A673 (cell line): ENCODE measurements at places on chromosomes 1 and 21.

DNA sequence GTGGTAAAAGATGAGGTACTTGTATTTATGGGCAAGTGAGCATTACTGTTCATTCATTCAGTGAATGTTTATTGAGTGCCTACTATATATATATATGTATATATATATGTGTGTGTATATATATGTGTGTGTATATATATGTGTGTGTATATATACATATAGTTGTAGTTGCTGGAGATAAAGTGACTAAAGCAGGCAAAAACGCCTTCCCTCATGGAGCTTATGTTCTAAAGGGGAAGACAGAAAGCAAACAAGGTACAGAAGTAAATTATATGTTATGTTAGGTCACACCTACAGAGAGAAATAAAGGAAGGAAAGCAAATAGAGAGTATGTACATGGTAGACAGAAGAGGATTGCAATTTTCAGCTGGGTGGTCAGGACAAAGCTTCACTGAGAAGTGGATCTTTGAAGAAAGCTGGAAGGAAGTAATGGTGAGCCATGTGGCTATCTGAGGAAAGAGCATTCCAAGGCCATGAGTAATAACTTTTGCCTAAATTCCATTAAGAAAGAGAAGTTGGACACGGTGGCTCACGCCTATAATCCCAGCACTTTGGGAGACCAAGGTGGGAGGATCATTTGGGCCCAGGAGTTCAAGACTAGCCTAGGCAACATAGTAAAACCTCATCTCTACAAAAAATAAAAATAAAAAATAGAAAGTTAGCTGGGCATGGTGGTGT lies 33.5 kb upstream of the KLF17 start:
- no peaks in the 10 kb centered on the region for H3K36me3 ChIP-seq
- H3K4me3 ChIP-seq: no peak overlapping the region
- no peaks in the 10 kb centered on the region for H3K4me1 ChIP-seq
- peaks cover 3% of the 10 kb centered on the region for H3K27me3 ChIP-seq
- DNase-seq: peak; percentile 14

- peak; percentile 65 for DNase-seq
- no peaks in the 10 kb centered on the region for H3K4me1 ChIP-seq
- H3K27me3 ChIP-seq: no peaks in the 10 kb centered on the region
These were observed 39.4 kb downstream of the ZP4 start for GRCh38 chr1:237851210-237851845.

- no peaks in the 10 kb centered on the region for H3K27me3 ChIP-seq
- no peak overlapping the region for H3K27ac ChIP-seq
- DNase-seq: no peak
- no peaks in the 10 kb centered on the region for H3K36me3 ChIP-seq
These were observed 9.9 kb upstream of the CLSTN1 start for GRCh38 chr1:9833632-9834031.

DNA sequence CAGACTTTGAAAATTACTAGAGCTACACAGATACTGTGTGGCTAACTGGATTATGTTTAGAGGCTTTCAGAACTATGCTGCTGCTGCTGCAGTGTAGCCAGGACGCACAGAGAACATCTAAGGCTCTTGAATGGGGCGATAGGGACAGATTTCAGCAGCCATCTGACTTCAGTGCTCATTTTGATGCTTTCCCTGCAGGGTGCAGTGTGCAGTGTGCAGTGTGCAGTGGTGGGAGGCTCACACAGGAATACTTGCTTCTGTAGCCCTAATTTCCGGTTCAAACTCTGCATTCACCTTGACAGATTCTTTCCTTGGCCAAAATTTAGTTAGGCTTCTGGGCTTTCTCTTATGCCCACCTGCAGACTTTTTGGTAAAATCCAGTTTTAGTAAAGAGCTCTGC lies 7.7 kb downstream of the METTL18 start:
- H3K4me1 ChIP-seq: no peaks in the 10 kb centered on the region
- H3K27me3 ChIP-seq: peaks cover 22% of the 10 kb centered on the region
- DNase-seq: no peak
- H3K27ac ChIP-seq: no peak overlapping the region
- H3K4me3 ChIP-seq: no peak overlapping the region
- H3K36me3 ChIP-seq: no peaks in the 10 kb centered on the region

DNA sequence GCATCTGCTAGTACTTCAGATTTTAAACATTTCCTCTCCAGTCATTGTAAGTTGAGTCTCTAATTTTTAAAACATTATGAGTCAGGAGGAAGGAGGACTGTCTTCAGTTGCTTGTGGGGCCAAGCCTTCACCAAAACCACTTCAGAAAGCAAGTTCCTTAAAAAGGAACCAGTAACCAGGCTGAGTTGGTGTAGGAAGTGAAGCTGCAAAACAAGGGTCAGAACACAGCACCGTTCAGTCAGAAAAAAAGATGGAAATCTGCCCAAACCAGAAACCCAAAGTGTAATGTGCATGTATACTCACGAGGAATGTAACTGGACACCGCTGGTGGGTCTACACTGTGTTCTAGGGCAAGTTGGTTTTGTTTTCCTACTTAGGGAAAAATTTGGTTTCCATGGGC lies 402.1 kb downstream of the SETD4 start:
- no peak overlapping the region for H3K27ac ChIP-seq
- H3K36me3 ChIP-seq: no peaks in the 10 kb centered on the region
- peaks cover 7% of the 10 kb centered on the region for H3K27me3 ChIP-seq
- no peaks in the 10 kb centered on the region for H3K4me1 ChIP-seq

GRCh38 chr1:228804173-228804572 lies 68.9 kb downstream of the RHOU start:
- no peaks in the 10 kb centered on the region for H3K4me1 ChIP-seq
- no peaks in the 10 kb centered on the region for H3K27me3 ChIP-seq
- DNase-seq: no peak
- no peak overlapping the region for H3K4me3 ChIP-seq
- no peaks in the 10 kb centered on the region for H3K36me3 ChIP-seq

DNA sequence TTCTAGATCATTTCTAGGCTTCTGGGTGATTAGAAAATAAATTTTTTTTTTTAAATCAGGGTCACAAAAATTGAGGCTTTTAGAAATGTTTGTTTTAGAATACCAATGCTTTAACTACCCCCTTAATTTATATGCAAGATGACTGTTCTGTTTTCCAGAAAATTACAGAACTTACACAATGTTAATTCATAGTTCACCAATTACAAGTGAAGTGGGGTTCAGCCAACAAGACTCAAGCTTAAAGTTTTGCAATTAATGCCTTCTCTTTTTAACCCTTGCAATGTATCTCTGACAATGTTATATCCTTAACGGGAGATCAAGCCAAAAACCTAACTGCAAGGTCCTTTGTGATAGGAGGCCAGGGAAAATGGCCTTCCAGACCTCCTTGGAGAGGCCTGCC lies 5.6 kb downstream of the PRELP start:
- DNase-seq: no peak
- H3K36me3 ChIP-seq: no peaks in the 10 kb centered on the region
- H3K27ac ChIP-seq: no peak overlapping the region
- H3K4me3 ChIP-seq: no peak overlapping the region
- H3K27me3 ChIP-seq: no peaks in the 10 kb centered on the region

- H3K36me3 ChIP-seq: no peaks in the 10 kb centered on the region
- peak overlapping the region; percentile 90 for H3K4me3 ChIP-seq
- H3K27me3 ChIP-seq: peaks cover 21% of the 10 kb centered on the region
- peak overlapping the region; percentile 92 for H3K27ac ChIP-seq
- H3K4me1 ChIP-seq: peaks cover 11% of the 10 kb centered on the region
- peak; percentile 67 for DNase-seq
These were observed 738 bp upstream of the CDC42BPA start for GRCh38 chr1:227318853-227319607.

DNA sequence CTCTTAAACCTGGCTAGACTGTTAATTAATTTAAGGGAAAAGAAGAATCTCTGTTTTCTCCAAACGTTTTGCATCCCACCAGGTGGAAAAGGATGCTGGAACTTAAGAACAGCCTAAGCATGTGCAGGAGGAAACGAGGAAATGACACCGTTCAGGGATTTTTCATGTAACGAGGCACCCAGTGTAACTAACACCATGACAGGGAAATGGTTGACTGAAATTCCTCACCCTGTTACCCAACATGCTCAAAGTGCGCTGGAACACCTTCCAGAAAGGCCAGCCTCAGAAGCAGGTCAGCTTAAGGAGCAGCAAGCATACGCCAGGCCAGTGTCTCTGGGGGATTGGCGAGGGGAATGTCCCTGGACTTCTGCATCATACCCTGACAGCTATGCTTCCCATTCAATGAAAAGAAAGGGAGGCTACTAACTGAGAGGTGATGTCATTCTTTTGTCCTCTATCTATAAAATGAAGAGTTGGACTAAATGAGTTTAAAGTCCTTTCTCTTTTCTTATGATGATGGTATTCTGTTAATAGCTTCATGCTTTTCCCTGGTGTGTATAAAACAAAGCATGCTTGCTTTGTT lies 21.6 kb downstream of the TNN start:
- DNase-seq: no peak
- H3K27me3 ChIP-seq: no peaks in the 10 kb centered on the region
- no peak overlapping the region for H3K27ac ChIP-seq

GRCh38 chr1:167198518-167199133 lies 22.1 kb upstream of the POU2F1 start:
- no peaks in the 10 kb centered on the region for H3K27me3 ChIP-seq
- no peak overlapping the region for H3K4me3 ChIP-seq
- no peaks in the 10 kb centered on the region for H3K36me3 ChIP-seq
- H3K27ac ChIP-seq: no peak overlapping the region

DNA sequence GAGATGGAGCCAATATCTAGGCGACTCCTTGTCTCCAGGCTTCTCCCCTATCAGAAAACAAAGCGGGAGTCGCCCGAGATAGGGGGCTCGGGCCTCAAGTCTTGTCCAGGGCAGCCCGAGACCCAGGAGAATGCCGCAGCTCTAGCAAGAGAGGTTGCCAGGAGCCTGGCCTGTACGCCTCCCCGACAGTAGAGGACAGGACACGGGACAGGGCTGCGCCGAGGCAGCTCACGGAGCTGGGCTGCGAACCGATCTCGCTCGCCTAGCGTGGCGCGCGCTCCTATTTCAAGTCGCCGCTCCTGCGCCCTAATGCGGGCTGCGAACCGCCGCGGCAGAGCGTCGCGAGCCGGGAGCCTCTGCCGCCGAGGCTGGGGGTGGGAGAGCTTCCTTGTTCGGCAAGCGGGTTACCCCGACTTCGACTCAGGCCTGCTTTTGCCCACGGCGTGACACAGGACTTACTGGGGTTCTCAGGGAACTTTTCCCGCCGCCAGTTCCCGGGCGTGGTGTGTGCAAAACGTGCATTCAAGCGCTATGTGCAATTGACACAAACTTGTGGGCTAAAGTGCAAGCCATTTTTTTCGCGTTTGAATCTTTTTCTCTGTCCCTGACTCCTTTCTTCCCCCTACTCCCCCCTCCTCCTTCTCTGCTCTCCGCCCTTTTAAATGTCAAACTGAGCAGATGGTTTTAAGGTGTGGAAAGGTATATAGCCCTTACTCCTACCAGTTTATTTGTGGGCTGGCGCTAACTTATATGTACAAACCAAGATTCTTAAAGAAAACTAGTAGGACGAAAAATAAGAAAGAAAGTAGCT lies 2.4 kb upstream of the PROX1 start:
- H3K4me3 ChIP-seq: no peak overlapping the region
- no peaks in the 10 kb centered on the region for H3K36me3 ChIP-seq
- no peak overlapping the region for H3K27ac ChIP-seq
- peaks cover 95% of the 10 kb centered on the region for H3K27me3 ChIP-seq
- DNase-seq: peak; percentile 18
- H3K4me1 ChIP-seq: peaks cover 4% of the 10 kb centered on the region

DNA sequence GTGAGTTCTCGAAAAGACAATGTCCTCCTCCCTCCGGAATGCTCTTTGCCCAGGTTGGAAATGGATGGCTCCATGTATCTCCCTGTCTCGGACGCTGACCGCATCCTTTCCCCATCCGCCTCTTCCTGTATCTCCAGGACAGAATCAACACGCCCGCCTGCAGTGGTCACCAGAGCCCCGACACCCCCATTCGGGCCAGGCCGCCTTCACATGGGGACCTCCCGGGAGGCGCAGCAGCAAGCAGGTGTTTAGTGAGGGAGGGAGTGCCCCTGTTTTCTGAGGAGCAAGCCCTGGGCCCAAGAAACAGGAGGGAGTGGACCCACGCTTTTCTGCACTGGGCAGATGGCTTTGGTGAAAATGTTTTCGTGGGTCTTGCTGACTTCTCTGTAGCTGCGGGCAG lies 83.5 kb upstream of the TTC34 start:
- no peak for DNase-seq
- H3K27ac ChIP-seq: no peak overlapping the region
- H3K4me1 ChIP-seq: no peaks in the 10 kb centered on the region
- no peaks in the 10 kb centered on the region for H3K36me3 ChIP-seq
- H3K27me3 ChIP-seq: peaks cover 4% of the 10 kb centered on the region

GRCh38 chr1:225280563-225280962 lies 147.3 kb downstream of the LBR start:
- no peaks in the 10 kb centered on the region for H3K27me3 ChIP-seq
- H3K27ac ChIP-seq: no peak overlapping the region
- no peaks in the 10 kb centered on the region for H3K4me1 ChIP-seq
- no peaks in the 10 kb centered on the region for H3K36me3 ChIP-seq
- H3K4me3 ChIP-seq: no peak overlapping the region

GRCh38 chr1:114155706-114156105 lies 2.0 kb upstream of the SYT6 start:
- H3K4me1 ChIP-seq: peaks cover 20% of the 10 kb centered on the region
- no peak overlapping the region for H3K4me3 ChIP-seq
- no peaks in the 10 kb centered on the region for H3K36me3 ChIP-seq
- DNase-seq: no peak
- no peaks in the 10 kb centered on the region for H3K27me3 ChIP-seq

- no peak overlapping the region for H3K27ac ChIP-seq
- no peak for DNase-seq
- peaks cover under 1% of the 10 kb centered on the region for H3K4me1 ChIP-seq
- H3K4me3 ChIP-seq: no peak overlapping the region
These were observed 32.7 kb upstream of the CD2 start for GRCh38 chr1:116721451-116722007.

DNA sequence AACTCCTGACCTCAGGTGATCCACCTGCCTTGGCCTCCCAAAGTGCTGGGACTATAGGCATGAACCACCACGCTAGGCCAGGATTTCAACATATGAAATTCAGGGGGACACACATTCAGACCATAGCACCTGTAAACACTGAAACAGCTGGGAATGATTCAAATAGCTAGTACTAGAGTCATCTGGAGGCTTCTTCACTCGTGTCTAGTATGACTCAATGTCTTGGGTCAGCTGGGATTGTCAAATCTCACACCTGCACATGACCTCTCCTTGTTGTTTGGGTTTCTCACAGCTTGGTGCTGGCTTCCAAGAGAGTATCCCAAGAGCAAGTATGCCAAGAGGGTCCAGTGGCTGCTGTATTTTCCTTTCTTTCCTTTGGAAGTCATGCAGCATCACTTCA lies 75.1 kb downstream of the PGM1 start:
- H3K27ac ChIP-seq: no peak overlapping the region
- no peak for DNase-seq
- no peaks in the 10 kb centered on the region for H3K27me3 ChIP-seq
- H3K4me3 ChIP-seq: no peak overlapping the region
- H3K36me3 ChIP-seq: no peaks in the 10 kb centered on the region
- H3K4me1 ChIP-seq: no peaks in the 10 kb centered on the region

DNA sequence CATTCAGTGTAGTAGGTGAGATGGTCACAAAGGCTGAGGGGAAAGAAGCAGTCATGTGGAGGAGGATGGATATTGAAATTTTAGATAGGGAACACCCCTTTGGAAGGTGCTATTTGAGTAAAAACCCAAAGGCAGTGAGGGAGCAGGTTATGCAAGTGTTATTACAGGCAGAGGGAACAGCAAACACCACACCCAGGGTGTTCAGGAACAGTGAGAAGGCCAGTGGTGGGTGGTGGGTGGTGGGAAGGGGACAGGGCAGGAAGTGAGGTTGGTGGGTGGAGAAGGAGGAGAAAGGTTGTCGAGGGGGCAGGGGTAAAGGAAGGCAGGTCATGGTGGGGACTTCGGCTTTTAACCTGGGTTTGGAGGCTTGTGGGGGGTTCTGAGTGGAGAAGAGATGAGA lies 39.2 kb upstream of the SCMH1 start:
- no peak overlapping the region for H3K4me3 ChIP-seq
- DNase-seq: no peak
- no peak overlapping the region for H3K27ac ChIP-seq
- H3K36me3 ChIP-seq: no peaks in the 10 kb centered on the region
